ENCODE measurements at places on chromosomes 7 and 10.
A peak's percentile ranks its signal among the peaks of the same experiment; 100 is the strongest.

DNA sequence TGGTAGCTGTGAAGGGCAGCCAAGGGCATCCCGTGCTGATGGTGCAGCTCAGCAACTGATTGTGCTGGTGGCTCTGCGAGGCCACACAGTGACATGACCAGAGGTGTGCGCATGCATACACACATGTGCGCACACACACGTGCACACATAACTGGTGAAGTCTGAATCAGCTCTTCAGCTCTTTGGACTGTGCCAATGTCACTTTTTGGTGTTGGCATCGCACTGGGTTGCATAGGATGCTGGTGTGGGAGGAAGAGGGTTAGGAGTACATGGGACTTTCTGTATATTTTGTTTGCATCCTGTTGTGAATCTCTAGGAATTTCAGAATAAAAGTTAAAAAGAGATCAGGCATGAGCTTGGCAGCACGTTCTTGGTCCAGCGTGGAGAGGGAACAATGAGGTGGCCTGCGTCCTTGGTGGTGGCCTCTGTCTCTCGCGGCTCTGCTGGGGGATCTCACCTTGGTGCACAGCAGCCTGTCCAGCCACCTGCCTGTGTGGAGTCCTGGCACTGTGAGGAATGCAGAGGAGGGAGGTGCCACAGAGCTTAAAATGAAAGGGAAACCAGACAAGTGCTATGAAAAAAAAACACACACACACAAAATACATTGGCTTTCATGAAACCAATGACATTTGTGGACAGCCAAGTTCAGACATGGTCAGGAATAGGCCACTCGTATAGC is 124.0 kb downstream of the TRRAP start:
- no peak for DNase-seq

DNA sequence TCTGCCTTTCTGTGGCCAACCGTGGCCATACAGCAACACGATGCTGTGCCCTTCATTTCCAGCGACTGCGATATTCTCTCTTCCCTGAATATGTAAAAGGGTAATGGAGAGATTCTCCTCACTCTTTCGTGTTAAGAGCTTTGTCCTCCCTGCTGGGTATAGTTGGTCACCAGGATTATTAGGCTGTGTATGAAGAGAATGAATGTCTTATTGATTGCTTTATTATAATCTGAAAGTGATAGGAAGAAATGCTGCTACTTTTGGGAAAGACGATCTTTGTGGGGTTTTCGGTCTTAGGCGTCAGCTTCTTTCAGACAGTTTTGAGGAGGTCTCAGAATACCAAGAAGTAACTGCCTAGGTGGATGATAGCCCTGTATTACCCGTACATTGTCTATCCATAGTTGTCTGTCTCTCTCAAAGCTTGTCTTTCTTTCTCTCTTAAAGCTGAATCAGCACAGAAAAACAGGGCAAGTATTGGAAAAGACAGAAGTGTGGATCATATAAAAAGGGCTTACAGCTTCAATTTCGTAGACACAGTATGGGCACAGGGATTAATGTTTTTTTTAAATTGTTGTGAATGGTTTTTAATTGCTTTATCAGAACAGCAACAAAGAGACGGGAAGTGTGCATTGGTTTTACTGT is 1.2 kb downstream of the AHCYL2 start:
- no peak for DNase-seq

GRCh38 chr10:127932521-127933270 is 25.8 kb downstream of the PTPRE start:
- no peak for DNase-seq

DNA sequence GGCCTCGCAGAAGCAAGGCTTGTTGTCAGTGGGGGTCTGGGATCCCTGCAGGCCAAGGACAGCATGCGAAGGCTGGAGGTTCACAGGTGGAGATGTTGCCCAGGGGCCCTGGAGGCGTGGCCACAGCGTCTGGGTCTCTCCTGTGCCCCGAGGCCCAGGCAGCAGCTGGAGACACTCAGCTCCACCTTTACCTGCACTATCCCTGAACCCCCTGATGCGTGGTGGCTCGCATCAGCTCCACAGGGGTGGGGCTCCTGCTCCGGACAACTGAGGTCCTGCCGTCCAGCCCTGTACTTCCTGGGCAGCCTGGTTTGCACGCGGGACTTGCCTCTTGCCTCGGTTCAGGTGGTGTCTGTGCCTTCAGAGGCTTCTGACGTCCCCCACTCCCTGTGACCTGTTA is 54.6 kb upstream of the ZNF32 start:
- no peak for DNase-seq

DNA sequence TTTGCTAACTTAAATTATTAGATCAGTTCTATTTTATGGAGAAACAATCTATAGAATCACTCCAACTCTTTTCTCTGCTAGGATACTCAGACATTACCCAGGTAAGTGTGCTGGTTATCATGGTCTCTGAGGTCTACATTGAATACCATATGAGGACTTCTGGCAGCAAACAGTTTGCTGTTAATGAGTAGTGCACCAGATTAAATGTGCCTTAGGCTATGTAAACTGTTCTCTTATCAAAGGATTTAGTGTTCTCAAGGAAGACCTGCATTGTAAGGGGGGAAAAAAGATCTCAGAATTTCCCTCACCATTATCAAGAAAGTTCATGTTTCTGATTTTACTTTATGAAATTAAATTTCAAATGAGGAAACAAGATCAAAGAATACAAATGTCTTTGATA is 107.5 kb downstream of the ITGB8 start:
- no peak for DNase-seq

DNA sequence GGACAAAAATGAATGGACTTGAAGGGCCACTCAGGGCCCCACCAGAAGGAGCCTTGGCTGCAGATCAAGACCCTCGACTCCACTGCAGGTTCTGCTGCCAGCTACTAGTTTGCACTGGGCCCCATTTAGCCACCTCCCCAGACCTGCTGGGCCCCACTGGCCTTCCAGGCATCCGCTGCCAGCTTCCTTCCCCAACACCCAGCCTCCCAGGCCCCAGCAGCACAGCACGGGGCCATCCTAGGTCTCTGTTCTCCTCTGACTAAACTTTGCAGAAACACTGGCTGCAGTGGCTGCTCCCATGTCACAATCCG is 277.4 kb upstream of the KLF14 start:
- DNase-seq = no peak

DNA sequence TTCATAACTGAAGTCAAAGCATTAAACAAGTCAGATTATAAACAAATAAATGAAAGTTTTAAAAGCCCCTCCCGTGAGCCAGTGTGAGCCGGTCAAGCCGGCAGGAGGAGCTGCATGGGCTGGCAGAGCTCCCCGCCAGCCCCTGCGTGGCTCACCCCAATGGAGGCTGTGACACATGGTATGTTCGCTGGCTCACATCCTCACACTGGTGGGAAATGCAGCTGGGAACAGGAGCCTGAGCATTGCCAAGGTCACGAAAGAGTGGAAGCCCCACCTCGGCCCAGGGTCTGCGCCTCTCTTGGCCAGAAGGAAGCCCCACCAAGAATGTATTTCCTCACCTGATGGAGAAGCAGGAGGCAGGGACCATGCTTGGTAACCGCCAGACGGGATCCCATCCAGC is 261.7 kb upstream of the TCERG1L start:
- no peak for DNase-seq

DNA sequence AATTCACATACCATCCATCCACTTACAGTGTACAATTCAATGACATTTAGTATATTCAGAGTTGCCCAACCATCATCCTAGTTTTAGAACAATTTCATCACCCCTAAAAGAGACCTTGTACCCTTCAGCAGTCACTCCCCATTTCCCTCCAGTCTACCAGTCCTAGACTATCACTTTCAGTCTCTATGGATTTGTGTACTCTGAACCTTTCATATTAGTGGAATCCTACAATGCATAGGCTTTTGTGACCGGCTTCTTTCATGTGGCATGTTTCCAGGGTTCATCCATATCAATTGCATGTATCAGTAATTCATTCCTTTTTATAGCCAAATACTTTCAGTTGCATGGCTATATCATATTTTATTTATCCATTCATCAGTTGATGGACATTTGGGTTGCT is 53.5 kb upstream of the SEMA3E start:
- DNase-seq = no peak

DNA sequence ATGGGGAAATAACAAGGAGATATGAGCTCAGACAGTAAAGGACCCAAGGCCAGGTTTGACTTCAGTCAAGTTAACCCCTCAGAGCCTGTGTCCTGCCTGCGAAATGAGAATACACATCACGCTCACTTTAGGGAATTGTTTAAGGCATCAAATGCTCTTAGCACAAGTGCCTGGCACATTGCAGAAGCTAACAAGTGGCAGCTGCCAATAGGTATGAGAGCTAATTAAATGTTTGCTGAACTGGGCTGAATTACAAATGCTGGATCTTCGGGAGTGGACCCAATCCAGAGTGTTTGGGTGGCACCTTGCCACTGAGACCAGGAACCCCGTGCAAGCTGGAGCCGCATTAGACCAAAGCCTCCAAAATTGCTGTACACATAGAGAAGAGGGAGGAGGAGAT is 136.8 kb downstream of the C10orf90 start:
- DNase-seq = no peak

DNA sequence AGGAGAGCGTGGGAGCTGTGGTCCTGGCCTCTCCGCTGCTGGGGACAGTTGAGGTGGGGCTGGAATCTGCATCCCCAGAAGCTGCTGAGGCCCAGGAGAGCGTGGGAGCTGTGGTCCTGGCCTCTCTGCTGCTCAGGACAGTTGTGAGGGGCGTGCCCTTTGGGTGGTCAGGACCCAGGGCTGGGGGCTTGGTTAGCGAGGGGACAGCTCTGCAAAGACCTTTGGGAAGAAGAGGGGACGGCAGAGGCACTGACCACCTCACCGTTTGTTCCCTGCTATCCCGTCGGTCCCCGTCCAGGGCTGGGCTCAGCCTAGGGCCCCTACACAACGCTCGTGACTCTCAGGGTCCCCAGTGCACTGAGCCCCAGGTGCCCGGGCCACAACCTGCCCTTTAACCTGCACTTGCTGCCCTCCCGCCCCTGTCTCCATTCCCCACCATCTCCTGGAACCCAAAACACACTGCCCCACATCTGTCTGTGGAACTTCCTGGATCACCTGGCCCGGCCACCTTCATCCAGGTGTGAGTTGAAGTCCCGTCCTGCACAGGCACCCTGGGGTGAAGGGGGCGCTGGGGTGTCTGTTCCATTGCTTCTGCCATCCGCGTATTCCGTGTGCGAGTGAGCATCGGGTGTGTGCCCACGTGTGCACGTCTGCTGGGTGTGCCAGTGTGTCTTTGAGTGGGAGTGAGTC is 14.1 kb downstream of the FOXL3 start:
- DNase-seq = no peak

GRCh38 chr10:79379512-79380124 is 32.3 kb downstream of the PPIF start:
- no peak for DNase-seq

- DNase-seq = peak; percentile 9
Measured at GRCh38 chr7:80089366-80089765, 45.3 kb upstream of the GNAI1 start.

- DNase-seq = no peak
Measured at GRCh38 chr10:92200564-92200963, 90.3 kb downstream of the CPEB3 start.

- DNase-seq = no peak
Measured at GRCh38 chr10:70363292-70363691, 19.1 kb downstream of the LRRC20 start.

DNA sequence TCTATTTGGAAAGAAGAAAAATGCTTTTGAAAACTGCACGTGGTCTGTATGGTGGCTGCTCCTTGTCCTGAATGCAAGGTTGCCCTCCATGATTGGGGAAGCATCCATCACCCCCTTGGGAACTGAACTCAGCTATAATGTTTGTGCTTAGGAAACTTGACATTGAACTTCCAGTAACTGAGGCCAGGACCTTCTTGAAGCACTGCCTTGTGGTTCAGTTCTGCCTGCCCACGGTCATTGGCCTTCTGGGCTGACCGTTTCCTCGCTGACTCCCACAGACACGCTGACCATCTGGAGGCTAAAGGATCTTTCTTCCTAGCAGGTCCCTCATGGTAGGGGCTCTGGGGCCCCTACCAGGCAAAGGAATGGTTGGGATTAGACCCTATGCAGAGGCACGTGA is 247.8 kb downstream of the CAMK1D start:
- DNase-seq = no peak

GRCh38 chr7:117113871-117114270 is 160.6 kb downstream of the ST7 start:
- DNase-seq = no peak

DNA sequence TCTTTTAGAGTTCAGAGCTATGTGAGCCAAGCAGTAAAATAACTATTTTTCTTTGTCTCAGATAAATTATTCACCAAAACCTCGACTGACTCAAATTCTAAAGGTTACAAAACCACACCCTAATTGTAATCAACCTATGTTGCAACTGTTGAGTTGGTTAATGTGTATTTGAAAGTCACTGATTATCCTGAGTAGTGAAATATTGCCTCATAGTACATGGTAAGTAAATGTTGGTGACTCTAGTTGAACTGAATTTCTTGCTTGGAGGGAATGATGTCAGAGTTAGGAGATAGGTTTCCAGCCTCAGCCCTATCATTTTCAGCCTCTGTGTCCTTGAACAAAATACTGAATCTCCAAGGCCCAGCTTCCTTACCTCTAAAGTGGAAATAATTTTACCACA is 3.0 kb upstream of the CYP2C18 start:
- no peak for DNase-seq

DNA sequence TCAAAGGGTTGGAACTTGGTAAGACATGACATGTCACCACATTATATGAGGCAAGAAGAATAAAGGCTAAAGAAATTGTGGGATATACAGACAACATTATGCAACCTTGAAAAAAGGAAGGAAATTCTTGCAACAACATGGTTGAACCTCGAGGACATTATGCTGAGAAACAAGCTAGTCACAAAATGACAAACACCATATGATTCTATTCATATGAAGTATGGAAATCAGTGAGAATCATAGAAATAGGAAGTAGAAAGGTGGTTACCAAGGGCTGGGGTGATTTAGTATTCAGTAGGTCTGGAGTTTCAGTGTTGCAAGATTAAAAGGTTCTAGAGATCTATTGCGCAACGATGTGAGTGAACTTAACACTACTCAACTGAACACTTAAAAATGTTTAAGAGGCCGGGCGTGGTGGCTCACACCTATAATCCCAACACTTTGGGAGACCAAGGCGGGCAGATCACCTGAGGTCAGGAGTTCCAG is 126.9 kb upstream of the TBX20 start:
- DNase-seq = no peak

- DNase-seq = no peak
Measured at GRCh38 chr10:114871379-114871778, 49.8 kb downstream of the FHIP2A start.

DNA sequence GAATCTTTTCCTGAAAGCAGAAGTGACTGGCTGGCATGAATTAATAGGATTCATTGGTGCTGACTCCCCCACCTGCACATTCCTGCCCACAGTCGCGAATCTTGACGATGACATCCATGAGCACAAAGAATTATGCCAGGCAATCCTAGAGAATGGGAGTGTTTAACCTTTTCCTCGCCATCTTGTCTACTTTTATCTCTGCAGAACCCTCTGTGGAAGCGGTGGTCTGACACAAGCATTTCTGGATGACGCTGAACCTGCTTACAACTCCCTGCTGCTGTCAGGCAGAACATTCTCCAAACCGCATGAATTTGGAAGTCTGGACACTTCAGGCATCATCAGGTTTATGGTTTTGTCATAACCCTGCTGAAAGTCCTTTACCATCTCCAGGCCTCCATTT is 36.5 kb downstream of the KLF6 start:
- no peak for DNase-seq

GRCh38 chr7:17289074-17289645 is 9.3 kb upstream of the AHR start:
- no peak for DNase-seq

Data from fibroblast of skin of right quadriceps (primary cell).